OCI-LY7 (cell line): ENCODE measurements at places on chromosomes 6 and 20.

GRCh38 chr20:32841632-32842031 lies 17.1 kb upstream of the EFCAB8 start:
- no peak for DNase-seq

DNA sequence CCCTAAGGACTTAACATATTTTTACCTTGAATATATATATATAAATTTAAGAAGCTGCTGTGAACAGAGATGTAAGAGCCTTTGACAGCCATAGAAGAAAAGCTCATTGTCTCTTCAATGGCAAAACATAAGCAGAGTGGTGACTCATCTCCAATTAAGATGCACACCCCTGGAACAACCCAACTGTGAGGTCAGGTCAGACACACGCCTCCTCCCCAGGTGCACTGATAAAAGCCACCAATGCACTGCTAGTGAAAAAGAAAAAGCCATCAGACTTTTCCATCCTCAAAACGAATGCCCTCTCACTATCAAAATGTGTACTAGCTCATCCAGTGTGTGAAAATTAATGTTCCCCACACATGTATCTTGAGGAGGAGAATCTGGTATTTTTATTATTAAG lies 100.1 kb downstream of the SMLR1 start:
- DNase-seq = no peak

- no peak for DNase-seq
Observed at GRCh38 chr20:34982270-34983088, 26.8 kb downstream of the MYH7B start.

- DNase-seq = no peak
Observed at GRCh38 chr6:17281497-17282481, 628 bp downstream of the RBM24 start.

DNA sequence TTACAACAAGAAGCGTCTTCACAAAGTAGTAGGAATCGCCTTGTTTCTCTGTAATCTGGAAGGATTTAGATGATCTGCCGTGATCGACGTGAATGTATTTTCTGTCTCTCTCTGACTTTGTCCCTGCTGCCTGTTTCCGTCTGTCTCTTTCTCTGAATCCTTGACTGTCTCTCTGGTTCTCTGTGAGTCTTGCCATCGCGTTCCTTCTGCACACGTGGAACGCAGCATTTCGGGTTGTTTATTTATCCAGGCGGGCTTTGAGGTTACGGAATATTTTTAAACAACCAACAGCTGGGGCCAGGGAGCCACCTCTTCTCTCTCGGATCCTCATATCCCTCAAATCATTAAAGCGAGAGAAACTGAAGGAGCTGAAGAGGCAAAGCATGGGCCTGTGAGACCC lies 215.9 kb downstream of the ZDHHC14 start:
- no peak for DNase-seq

GRCh38 chr6:167970230-167970629 lies 27.2 kb upstream of the KIF25 start:
- DNase-seq = no peak

DNA sequence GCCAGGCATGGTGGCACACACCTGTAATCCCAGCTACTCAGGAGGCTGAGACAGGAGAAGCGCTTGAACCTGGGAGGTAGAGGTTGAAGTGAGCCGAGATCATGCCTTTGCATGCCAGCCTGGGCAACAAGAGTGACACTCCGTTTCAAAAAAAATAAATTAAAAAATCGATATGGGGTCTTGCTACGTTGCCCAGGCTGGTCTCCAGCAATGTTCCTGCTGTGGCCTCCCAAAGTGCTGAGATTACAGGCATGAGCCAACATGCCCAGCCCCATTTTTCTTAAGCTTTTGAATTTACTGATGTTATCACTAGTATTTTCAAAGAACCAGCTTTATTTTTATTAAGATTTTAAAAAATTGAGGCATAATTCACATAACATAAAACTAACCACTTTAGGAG lies 23.6 kb downstream of the POLR1C start:
- DNase-seq = no peak

DNA sequence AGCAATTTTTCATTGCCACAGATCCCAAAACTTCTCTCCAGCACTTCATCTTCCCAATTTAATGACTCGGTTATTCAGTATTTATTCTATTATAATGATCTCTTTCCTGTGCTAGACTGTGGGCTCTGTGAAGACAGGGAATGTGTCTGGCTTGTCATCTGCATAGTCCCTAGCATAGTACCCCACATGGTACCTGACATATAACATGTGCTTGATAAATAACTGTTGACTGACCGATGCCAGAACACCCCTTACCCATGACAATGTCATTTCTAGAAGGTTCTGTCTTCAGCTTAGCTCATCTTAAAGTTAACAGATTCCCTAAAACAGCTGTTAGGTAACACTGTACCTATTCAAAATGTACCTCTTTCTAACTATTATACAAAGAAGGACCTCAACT lies 3.6 kb downstream of the PXMP4 start:
- DNase-seq = no peak

DNA sequence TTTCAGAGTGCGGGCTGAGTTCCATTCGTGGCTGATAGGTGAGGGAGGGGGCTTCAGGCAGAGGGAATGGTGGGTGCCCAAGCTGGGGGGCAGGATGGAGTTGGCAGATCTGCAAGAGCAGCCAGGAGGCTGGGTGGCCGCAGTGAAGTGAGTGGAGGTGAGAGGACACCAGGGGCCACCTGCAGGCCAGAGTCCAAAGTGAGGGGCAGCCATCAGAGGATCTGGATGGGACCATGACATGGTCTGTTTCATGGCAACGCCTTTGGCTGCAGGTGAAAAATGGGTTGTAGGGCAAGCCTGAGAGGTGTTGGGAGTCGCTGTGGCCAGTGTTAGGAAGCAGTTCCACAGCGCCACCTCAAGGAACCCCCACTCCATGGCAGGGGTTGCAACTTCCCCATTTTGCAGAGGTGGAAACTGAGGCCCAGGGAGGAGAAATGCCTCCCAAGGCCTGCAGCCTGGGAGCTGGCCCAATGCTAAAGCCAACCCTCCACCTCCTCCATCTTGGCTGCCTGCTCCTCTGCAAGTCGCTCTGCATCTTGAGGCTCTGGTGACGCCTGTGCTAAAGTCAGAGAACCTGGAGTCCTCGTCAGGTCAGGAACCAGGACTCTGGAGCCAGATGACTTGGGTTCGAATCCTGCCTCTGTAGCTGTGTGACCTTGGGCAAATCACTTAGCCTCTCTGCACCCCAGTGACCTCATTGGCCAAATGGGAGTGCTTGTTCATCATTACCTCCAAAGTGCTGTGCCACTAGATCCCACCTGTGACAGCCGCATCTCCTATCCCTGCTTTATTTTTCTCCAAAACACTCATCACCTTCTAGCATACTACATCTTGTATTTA lies 153.8 kb downstream of the CEBPB start:
- peak; percentile 8 for DNase-seq

DNA sequence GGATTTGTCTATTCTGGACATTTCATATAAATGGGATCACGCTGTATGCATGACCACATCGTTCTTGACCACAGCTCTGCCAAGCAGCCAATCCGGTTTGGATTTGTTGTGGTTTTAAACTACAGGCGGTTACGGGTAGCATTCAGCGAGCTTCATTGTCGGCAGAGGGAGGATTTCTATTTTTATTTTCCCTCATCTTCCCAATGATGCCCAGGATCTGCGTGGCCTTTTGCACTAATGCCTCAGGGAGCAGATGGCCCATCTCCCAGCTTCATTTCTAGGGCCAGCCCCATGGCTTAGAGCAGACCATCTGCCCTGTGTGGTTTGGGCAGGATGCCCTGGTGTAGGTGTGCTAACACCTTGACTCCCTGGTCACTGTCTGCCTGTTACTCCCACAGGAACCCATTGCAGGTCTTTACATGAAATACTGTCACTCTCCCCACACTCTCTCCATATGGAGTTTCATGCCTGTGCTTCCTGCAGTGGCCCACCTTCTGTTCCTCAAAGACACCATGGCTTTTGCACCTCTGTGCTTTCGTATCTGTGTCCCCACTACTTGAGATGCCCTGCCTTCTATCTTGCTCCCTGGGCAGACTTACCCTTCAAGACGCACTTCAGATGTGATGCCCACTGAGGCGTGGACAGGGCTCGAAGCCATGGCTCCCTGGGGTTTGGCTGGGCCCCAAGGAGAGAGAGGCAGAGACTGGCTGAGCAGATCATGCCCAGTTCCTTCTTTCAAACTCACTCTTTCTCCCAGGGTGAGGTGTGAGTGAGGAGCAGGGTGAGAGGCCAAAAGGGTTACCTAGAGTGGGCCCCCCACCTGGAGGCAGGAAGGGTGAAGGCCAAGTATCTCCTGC lies 26.0 kb downstream of the SDCBP2 start:
- DNase-seq = no peak

DNA sequence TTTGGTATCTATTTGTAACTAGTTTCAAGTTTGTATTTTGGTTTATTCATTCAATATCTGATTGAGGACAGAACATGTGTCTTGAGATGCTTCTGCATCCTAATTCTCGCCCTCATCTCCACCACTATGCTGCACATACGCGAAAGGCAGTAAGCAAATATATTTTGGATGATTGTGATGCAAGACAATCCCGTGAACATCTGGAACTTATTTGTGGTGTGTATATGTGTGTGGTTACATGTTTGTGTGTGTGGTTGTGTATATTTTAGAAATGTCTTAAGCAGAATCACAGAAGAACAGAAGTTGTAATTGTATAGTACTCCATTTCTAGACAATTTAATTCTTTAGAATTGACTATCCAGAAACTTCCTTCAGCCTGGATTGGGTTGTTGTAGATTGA lies 35.1 kb upstream of the RNF144B start:
- DNase-seq = no peak

- DNase-seq = no peak
Observed at GRCh38 chr6:158046201-158047126, 64.8 kb downstream of the SYNJ2 start.

- no peak for DNase-seq
Observed at GRCh38 chr6:75196081-75196687, 9.7 kb downstream of the COL12A1 start.

- DNase-seq = peak; percentile 60
Observed at GRCh38 chr20:21719592-21720214, 14.2 kb downstream of the PAX1 start.

DNA sequence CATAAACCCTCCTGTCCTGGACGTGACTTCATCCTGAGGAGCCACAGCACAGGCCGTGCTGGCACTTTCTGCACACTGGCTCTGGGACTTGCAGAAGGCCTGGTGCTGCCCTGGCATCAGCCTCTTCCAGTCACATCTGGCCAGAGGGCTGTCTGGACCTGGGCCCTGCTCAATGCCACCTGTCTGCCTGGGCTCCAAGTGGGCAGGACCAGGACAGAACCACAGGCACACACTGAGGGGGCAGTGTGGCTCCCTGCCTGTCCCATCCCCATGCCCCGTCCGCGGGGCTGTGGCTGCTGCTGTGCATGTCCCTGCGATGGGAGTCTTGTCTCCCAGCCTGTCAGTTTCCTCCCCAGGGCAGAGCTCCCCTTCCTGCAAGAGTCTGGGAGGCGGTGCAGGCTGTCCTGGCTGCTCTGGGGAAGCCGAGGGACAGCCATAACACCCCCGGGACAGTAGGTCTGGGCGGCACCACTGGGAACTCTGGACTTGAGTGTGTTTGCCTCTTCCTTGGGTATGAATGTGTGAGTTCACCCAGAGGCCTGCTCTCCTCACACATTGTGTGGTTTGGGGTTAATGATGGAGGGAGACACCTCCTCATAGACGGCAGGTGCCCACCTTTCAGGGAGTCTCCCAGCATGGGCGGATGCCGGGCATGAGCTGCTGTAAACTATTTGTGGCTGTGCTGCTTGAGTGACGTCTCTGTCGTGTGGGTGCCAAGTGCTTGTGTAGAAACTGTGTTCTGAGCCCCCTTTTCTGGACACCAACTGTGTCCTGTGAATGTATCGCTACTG lies 22.0 kb upstream of the PYGB start:
- DNase-seq = no peak

DNA sequence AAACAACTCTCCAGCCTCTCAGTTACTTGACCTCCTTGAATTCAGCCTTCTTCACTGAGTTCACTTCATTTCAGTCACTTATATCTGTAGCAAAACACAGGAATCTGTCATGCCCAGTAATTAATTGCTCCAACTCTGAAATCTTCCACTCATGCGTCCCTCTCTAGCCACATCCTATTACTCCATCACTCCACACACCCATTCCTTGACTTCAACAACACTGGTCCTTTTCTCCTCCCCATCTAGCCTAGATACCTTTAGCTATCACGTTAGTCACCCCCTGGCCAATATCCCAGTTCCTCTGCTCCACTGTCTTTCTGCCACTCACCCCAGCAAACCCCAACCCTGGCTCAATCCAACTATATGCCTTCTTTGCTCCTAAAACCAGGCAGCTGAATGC lies 7.7 kb downstream of the ZHX3 start:
- no peak for DNase-seq
